Activated CD4-positive, CD25-positive, alpha-beta regulatory T cell treated with anti-CD3 and anti-CD28 coated beads, Interleukin-2, amount 50 U/mL, for 72 hours (primary cell): ENCODE measurements at places on chromosomes 1 and 21.

- DNase-seq, result no peak
These were observed 485.5 kb downstream of the PTPRC start for GRCh38 chr1:199124351-199124750.

- no peak for DNase-seq
These were observed 60.8 kb upstream of the USP24 start for GRCh38 chr1:55275941-55276341.

DNA sequence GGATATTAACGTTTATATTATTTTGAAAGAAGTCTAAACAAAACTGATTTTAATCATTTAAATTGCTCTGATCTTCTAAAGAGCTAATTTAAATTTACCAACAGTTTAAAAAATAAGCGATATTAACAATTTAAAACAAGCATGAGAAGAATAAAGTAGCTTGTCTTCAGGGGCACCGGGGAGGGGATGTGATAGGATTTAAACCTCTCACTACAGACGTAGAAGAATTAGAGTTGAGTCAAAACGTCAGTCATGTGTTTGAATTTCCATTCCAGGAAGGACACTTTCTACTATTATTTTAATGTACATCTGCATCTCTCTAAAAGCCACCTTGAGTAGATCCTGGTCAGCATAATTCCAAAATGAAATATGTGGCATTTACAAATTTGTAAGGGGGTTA is 58.2 kb upstream of the TPTE start:
- no peak for DNase-seq

GRCh38 chr21:28704746-28705145 is 287.9 kb downstream of the LTN1 start:
- DNase-seq, result no peak

DNA sequence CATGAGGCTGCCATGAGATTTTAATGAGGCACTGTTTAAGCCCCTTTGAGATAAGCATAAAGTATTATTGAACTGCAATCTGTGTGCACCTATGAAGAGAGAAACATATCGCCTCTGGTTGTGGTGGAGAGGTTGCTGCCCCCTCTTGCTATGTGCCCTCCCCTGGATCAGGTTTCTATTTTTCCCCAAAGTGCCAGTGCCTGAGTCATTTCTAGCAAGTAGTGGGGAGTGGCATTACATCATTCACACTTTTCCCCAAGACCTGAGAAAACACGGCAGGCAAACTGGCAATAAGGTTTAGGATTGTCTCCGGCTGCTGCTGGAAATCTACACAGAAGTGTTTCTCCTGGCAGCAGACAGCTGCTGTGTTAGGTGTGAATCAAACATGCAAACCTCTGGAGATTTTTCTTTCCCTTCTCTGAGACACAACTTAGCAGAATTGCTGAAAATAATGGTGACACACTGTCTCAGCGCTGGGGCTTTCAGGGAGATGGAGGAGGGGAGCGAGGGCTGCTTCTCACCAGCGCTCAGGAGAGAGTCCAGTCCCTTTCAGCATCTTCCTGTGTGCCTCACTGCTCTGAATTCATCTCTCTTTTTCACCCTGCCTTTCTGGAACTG is 13.7 kb upstream of the RGS16 start:
- no peak for DNase-seq

GRCh38 chr21:16570171-16570570 is 840.4 kb downstream of the USP25 start:
- no peak for DNase-seq

GRCh38 chr1:217191441-217191840 is 439.4 kb downstream of the GPATCH2 start:
- no peak for DNase-seq

GRCh38 chr1:203325026-203325417 is 19.7 kb downstream of the BTG2 start:
- peak; percentile 47 for DNase-seq

DNA sequence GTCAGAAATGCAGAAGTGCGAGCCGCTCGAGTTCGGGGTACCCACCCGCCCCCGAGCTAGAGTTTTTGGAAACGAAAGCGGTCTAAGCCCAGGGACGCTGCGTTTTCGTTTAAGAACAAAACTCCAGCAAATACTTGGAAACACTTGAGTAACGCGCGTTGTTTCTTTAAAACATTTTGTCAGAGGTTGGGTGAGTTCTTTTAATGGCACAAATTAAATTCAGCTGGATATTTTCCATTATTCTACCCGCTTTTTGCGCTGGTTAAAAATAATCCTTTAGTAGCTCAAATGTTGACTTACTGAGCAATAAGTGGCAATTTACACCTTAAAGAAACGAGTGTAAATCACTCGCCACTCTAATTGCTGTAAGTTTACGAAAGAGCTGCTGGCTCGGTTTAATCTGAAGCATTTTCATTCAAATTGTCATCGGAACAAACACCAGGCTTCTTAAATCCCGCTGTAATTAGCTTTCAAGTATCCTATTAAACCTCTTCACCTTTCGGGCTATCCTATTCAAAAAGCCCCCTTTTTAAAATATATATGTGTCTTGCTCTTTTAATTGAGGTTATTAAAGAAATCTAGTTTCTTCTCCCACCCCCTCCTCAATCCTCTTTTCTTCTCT is 1.5 kb downstream of the LHX8 start:
- no peak for DNase-seq

GRCh38 chr1:99737016-99737415 is 29.4 kb downstream of the FRRS1 start:
- DNase-seq, result no peak

- no peak for DNase-seq
These were observed 23.5 kb downstream of the SOD1 start for GRCh38 chr21:31683029-31683428.

GRCh38 chr1:7116001-7116400 is 330.7 kb downstream of the CAMTA1 start:
- DNase-seq, result no peak

GRCh38 chr1:94160811-94161210 is 39.9 kb upstream of the ABCA4 start:
- no peak for DNase-seq

DNA sequence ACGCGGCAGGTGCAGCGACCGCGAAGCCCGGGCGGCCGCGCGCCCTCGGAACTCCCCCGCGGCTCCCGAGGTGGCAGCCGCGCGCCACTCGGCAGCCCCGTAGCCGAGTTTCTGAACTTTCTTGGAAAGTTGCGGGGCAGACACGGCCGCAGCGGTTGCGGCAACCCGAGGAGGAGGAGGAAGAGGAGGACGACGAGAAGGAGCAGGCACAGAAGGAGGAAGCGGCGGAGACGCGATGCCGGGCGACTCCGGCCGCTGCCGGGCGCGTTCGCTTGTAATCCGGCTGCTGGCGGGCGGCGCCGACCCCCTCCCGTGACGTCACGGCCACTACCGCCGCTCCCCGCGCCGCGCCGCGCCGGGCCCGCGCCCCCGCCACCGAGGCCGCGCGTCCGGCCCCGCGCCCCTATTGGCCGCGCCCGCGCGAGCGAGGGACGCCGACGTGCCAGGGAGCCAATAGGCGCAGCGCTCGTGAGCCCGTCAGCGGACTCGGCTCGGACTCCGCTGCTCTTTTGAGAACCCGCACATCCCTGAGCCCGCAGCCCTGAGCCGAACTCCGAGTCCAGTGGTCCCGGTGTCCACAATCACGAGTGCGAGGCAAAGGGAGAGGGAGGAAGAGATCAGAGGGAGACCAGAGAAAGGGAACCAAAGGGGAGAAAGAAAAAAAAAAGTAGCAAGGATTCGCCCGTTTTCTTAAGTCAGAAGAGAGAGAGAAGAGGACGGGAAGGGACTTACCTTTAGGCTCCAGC is 736 bp upstream of the BARHL2 start:
- DNase-seq, result no peak

DNA sequence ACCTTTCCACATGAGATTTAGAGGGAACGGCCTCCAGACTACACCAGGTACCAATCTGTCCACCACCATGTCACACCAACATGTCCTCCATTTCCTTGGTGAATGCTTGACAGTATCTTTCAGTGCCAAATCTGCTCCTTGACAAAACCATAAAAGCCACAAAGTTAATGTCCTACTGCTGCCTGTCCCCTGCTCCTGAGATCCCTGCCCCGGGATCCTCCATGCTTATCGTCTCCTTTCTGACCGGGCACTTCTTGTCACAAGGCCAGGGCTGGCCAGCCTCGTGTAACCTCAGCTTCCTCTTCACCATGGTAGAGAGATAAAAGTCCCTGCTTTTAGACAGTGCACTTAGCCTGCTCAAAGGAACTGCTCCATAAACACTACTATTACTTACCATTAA is 136.2 kb downstream of the NAV1 start:
- DNase-seq, result no peak

- no peak for DNase-seq
These were observed 337.8 kb downstream of the HLX start for GRCh38 chr1:221217029-221217428.
